ENCODE measurements at places on chromosomes 6 and 20.
A peak's percentile ranks its signal among the peaks of the same experiment; 100 is the strongest.

- peak; percentile 78 for DNase-seq
Measured at GRCh38 chr20:48189181-48189580, 403.9 kb upstream of the SULF2 start.

DNA sequence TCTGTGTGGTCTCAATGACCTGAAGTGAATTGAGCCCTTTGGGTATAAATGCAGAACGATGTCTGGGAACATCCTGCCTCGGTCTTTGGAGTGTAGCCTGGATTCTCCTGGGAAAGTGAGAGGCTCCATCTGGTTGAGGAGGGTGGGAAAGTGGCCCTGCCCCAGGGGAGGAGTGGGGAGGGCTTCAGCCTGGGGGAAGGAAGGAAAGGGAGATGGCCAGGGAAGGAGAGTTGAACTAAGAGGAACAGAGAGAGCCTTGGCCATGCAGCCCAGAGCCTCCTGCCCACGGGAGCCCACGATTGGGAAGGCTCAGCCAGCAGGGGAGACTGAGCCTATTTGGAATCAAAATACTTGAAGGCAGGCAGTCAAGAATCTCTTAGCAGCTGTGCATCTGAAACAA, 2.3 kb upstream of the EPB41L1 start:
- no peak for DNase-seq

GRCh38 chr6:19824058-19824807, 12.9 kb upstream of the ID4 start:
- no peak for DNase-seq

DNA sequence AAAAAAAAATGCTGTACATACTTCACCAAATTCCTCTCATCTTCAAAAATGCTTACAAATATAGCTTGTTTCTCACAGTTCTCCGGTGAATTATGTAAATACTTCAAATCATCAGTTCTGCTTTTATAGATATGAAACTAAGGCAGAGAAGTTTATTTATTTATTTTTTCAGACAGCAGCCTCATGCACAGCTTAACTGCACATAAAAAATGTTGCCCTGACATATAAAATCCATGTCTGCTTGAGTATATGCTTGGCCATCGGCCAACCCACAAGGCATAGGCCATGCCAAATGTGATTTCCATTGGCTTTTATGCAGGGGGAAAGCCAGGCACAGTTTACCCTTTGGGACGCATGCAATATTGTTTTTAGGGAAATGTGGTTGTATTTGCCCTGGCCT, 57.3 kb upstream of the PHACTR2 start:
- peak; percentile 39 for DNase-seq

GRCh38 chr6:125511809-125512396, 210.1 kb upstream of the HDDC2 start:
- DNase-seq, result peak; percentile 38

GRCh38 chr6:125738276-125738675, 11.2 kb upstream of the HEY2 start:
- DNase-seq, result no peak

All from M059J (cell line).